ENCODE measurements at places on chromosomes 3 and 15.

- no peak for DNase-seq
Measured at GRCh38 chr3:146640361-146640760, 35.2 kb upstream of the PLSCR5 start.

- peak; percentile 51 for DNase-seq
Measured at GRCh38 chr15:35705884-35706585, 160.1 kb upstream of the DPH6 start.

GRCh38 chr3:76873532-76874242 lies 166.2 kb upstream of the ROBO2 start:
- DNase-seq, result no peak

GRCh38 chr3:72255191-72255590 lies 470.2 kb upstream of the PROK2 start:
- DNase-seq, result peak; percentile 43

- no peak for DNase-seq
Measured at GRCh38 chr3:196967412-196968232, 1.0 kb downstream of the PIGZ start.

Measured in fibroblast of the aortic adventitia (primary cell).